D341Med (cell line): ENCODE measurements at places on chromosomes 5 and 9.

GRCh38 chr9:129480745-129481144 lies 140.2 kb downstream of the C9orf50 start:
- DNase-seq = no peak

DNA sequence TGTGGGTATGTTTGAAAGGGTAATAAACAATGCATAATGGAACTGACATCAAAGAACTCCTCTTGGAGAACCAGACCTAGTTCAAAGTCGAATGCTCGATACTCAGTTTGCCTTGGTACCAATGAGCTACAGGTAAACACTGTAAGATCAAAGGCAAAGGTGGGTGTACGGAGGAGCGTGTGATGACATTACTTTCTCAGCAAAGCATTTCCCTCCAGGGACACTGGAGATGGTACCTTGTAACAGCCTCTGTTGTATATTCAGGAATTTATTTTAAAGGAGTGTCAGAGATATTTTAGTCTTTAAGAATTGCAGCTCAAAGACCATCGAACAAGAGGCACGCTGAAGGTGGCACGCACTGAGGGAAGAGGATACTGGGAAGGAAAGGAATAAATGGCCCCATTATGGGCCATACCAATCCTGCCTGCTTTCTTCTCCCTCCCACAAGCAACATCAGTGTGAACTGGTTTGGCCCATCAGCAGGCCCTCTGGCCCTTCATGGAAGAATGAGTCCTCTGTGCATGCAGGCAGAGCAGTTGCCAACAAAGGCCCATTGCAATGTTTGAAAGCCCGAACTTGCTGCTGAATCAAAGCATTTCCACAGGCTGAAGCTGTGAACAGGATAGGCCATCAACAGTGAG lies 410.2 kb downstream of the ACTL7B start:
- DNase-seq = no peak

GRCh38 chr9:37148181-37148580 lies 27.8 kb downstream of the ZCCHC7 start:
- no peak for DNase-seq

DNA sequence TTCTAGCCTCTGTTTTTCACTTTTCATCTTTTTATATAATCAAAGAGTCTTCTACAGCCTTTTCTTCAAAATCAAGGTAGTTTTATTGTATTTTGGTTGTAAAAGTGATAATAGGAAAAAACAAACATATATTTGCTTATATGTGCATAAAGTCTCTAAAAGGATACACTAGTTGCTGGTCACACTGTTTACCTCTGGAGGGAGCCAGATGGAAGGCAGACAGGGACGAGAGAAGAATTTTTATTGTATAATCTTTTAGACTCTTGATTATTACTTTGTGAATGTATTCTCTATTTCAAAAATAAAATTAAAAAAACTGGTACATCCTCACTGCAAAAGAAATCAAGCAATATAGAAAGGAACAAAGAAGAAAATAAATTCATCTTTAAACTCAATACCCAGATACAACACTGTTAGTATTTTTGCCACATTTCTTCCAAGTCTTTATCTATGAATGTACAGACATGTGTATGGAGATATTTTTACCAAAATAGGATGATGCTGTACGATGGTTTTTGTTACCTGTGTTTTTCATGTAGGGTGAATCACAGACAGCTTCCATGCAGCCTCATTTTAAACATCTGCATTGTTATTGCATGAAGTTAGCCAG lies 6.1 kb upstream of the RNF183 start:
- peak; percentile 61 for DNase-seq

- peak; percentile 96 for DNase-seq
These were observed 66.9 kb upstream of the DNAH5 start for GRCh38 chr5:14011089-14012020.

GRCh38 chr5:177609076-177610059 lies 9.4 kb downstream of the B4GALT7 start:
- DNase-seq = no peak

- DNase-seq = no peak
These were observed at the start of gene PLPP7 for GRCh38 chr9:131289301-131290035. Gene PLPP7 (plus strand): TSS chr9:131289723. CDS start chr9:131289998, 275 bp downstream.

DNA sequence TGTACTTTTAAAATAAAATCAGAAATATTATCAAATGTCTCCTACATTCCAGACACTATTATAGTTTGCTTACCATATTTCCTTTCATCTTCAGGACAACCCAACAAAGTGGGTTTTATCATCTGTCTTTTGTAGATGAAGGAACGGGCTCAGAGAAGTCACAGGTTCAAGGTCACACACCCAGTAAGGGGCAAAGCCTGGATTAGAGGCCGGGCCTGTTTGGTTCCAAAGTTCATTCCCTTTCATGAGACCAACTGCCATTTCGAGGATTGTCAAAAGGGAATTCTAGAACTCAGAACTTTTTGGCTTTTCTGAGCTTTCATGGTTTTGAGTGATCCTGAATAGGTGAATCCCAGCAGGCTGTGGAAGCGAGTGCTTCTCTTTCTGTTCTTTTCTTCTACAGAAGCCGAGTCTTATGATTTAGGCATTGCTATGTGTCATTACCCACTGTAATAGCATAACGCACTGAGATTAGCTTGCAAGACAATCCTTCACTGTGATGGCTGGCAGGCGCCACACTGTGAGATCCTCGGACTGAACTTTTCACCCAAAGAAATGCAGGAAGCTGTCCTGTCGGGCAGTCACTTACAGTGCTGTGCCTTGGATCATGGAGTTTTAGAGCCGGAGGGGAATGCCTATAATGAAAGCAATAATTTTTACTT lies 43.8 kb upstream of the ANKH start:
- DNase-seq = no peak

GRCh38 chr9:112072721-112073638 lies 102.1 kb downstream of the SUSD1 start:
- no peak for DNase-seq

DNA sequence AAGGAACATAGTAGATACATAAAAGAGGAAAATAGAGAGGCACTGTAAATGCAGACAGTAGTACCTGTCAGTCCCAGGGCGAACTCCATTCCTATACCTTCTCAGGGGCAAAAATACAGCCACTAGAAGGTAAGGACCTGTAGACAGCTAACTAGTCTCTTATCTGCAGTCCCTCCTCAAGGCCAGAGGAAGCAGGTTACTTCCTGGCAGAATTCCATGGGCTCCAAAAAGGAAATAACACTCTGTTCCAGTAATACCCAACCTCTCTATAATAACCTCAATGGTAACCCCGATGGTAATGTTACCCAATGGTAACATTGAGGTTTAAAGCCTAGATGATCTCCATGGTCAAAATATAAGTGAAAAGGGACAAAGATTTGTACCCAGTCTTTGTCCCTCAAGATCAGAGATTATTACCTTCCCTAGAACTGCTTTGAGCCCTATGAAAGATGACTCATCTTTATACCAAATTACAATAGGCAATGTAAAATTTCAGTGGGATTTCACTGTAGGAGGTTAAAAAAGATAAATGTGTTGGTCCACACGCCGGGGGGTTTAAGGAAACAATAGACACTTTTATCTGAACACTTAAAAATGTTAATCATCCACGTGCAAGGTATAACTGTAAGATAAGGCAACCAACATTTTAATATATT lies 113.0 kb downstream of the DENND1A start:
- DNase-seq = no peak

DNA sequence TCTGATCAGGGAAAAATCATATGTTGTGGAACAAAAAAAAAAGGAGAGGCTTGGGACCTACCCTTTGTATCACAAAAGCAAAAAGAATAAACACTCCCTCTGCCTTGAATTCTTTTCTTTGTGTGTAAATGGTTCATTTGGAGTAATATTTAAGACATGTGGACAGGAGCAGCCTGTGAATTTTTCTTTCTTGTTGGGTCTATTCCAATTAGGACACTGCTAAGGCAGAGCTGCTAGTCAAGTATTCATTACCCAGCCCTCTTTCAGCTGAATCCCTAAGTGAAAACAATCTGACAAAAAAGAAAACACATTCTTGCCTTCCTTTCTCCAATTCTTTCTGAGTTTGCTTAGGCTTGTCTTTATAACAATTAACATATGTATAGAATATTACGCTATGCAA lies 330.0 kb downstream of the EBF1 start:
- no peak for DNase-seq

- DNase-seq = no peak
These were observed 1.1 kb downstream of the PCDHAC1 start for GRCh38 chr5:140927228-140927573.

GRCh38 chr5:149433524-149434131 lies 54.5 kb upstream of the IL17B start:
- no peak for DNase-seq

GRCh38 chr5:81852291-81853029 lies 101.6 kb upstream of the SSBP2 start:
- peak; percentile 46 for DNase-seq

DNA sequence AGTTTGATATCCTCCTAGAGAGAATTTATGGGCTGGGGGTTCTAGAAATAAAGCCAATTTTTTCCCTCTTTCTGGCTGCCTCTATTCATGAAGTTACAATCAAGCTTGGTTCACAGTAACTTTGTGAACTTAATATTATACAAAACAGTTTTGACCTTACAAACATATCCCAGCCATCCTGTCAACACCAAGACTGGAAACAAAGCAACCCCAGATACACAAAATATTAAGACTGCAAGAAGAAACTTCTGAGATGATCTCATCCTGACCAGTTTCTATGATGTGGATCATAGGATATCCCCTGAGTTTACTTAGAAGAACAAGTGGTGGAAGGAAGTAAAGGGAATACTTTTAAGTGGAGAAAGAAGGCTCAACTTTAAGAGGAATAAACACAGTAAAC lies 28.3 kb upstream of the CER1 start:
- no peak for DNase-seq

GRCh38 chr9:125558453-125559092 lies 148.4 kb downstream of the MAPKAP1 start:
- peak; percentile 78 for DNase-seq

GRCh38 chr5:142107036-142107735 lies 1.4 kb upstream of the NDFIP1 start:
- DNase-seq = no peak

DNA sequence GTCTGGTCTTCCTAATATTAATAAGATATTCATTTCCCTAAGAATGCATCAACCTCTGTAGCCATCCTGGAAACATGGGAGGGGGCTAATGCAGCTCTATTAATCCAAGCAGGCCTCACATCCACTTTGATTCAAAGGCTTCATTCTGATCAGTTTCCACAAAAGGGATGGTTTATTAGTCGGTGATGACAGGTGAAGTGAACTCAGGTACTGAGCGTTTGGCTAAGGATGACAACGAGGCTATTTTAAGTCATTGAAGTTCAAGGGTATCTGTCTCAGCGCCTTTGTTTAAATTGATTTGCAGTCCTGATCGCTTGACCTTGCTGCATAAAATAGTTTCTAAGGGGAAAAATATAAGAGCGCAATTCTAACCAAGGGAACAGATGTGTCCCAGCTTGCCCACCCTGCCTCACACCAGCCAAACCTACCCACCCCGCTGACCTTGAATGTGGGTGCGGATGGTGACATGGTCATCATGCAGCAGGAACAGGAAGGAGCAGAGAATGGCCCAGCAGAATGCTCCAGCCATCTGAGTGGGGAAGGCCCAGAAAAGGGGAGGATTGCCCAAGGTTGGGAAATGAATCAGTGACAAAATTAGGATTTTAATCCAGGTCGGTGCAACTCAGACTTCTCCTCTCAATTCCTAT lies 70.5 kb upstream of the ZNF618 start:
- no peak for DNase-seq

- DNase-seq = no peak
These were observed 60.2 kb downstream of the FBXW11 start for GRCh38 chr5:171946000-171946781.

- no peak for DNase-seq
These were observed 68.0 kb upstream of the HSPA9 start for GRCh38 chr5:138643040-138643791.

DNA sequence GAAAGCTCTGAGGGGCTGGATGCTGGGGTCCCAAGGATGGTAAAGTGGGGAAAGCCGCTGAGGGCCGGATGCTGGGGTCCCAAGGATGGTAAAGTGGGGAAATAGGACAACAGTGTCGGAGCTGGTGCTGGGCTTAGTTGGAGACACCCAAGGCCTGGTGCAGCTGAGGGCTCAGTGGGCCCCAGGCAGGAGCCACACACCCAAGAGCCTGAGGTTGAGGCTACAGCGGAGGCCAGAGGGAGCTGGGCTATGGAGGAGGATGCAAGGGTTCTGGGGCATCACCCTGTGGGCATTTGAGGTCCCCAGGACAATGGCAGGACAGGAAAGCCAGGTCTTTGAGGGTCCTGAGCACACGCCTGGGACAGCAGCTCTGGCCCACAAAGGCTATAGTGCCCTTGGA lies 19.1 kb upstream of the SLC9A3 start:
- DNase-seq = no peak

DNA sequence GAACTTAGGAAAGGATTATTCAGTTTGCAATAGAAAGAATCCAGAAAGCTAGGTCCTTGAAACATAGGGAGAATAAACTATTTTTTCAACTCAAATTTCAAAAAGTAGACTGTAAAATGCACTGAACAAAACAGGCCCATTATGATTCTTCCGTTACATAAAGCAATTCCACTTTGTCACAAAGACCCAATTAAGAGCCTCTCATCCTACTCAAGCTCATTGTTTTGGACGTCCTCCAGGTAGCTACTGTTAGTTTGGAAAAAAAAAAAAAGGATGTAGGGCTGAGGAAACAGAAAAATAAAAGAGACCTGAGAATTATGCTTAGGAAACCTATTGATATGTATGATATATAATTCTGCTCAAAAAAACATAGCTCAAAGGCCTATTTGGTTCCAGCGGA lies 74.0 kb downstream of the DIRAS2 start:
- DNase-seq = no peak

DNA sequence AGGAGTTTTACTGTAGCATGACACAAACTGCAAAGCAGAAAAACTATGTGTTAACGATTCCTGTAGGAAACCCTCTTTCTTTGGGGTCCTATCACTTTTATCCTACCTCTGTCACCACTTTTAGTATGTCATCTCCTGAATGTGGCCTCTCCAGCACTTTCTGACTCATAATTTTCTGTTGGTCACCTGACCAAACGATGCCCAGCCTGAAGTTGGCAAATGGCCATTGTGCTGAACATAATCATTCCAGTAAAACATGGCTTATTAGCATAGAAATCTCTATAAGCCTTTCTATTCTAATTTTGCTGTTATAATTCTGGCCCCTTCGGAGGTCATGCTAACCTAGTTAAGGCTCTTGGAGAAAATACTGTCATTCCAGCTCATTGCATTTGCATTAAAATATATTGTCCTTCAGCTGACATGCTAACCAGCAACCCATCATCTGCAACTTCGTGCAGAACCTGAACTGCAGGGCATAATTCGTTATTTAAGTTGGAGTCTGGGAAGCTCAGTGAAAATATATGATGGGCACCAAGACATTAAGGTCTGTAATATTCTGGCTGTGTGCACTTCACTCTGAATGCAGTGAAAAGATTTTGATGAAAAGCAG lies 140.3 kb downstream of the NMUR2 start:
- DNase-seq = no peak

GRCh38 chr5:149913436-149914419 lies 30.9 kb downstream of the PDE6A start:
- no peak for DNase-seq
